ENCODE measurements at places on chromosomes 5 and 9. TPM values are rescaled to one million over a fixed set of nuclear protein-coding genes. Genes with fewer than 3 reads are reported as not detected.

GRCh38 chr5:118678746-118679145 lies 309.6 kb downstream of the DTWD2 start:
- DNase-seq, result no peak

DNA sequence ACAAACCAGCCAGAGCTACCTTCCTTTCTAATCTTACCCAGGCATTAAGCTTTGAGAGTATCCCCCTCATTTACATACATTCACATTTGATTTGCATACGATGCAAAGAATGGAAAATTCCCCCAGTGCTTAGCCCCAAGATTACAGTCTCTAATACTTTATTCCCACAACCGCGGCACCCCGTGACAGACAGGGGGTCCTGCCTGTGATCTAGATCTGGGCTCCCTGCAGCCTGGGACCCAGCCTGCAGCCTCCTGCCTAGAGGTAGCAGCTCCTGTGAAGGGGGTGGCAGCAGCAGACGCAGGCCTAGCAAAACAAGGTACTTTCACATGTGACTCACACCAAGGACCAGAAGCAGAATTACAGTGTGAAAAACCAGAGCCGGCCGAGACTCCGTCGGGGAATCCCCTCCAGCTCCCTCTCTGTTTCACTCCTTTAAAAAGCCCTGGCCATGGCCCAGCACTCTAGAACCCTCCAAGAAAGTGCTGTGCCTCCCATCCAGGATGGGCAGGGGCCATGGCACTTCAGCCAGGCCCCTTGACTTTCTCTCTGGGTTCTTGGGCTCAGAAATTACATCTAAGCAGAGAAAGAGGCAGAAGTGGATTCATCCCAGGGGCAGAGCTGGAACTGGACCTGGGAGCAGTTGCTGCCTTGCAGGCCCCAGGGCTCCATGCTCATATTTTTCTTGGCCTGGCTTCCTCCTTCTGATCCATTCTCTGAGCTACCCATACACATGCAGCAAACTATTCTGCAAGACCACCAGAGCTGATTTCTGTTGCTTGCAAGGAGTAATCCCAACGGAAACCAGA lies 14.0 kb upstream of the TCF7 start:
- no peak for DNase-seq

SLC46A2 gene
- polyA plus RNA-seq, result 0.18 TPM

FAM153A gene
- polyA plus RNA-seq, result 0.49 TPM

DNA sequence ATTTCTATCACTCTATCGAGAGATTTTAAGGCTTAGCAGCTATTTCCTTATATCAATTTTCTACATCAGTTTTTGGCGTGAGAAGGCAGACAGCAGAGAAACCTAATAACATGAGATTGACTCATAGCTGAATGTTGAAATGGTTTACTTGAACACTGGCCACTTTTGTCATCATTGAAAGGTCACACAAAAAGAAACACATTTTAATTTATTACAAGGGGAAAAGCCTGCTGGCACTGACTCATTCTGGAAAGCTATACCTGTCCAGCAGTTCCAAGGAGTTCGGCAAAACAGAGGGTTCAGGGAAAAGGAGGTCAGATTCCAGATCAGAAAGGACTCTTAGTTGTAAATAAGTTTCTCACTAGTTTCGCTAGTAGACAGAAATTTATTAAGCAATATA lies 566.4 kb downstream of the DNAH5 start:
- DNase-seq, result no peak

- no peak for DNase-seq
Measured at GRCh38 chr5:1708592-1709141, 91.0 kb downstream of the MRPL36 start.

- DNase-seq, result no peak
Measured at GRCh38 chr5:180117000-180117725, 45.6 kb upstream of the RNF130 start.

SLC25A2 gene
- not detected for polyA plus RNA-seq

- DNase-seq, result no peak
Measured at GRCh38 chr5:170159947-170160346, 54.2 kb downstream of the FOXI1 start.

DNA sequence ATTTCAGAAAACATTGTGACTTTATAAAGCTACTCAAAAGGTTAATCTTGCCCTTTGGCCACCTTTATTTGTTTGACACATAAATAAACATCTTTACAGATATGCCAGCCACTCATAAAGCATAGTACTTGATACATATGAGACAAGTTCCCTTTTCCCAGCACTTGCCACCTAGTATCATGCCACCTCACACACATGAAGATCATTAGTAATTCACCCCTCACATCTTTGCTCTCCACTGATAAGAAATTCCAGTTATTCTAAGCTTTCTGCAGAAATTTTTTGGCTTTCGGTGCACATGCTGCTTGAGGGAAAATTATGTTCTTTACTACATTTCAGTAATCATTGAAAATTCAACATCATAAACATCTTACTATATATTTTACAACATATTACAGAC lies 59.1 kb downstream of the DEPDC1B start:
- no peak for DNase-seq

DNA sequence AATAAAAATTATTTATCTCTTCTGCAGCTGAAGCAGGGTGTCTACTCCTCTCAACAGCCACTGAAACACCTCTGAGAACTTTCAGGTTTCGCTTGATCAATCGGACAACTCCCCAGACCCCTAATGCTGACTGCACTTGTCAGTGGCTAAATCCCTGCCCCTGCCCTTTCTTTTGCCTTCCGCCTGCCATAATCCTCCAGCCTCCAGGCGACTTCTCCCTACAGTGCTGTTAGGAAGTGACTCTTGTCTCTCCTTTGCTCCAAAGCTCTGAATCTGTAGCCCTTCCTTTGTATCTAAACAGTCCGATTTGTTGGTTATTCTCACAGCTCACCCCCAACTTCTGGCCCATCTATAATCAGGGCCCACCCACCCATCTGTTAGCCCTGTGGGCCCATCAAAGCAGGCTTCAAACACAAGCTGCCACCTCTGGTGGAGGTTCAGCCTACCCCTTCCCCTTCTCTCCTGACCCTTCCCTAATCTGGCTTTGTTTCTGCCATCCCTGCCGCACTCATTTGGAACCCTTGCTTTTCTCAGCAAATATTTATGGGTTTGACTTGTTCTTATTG lies 53.7 kb upstream of the IFNK start:
- DNase-seq, result no peak

GRCh38 chr9:94802793-94803192 lies 76.3 kb downstream of the AOPEP start:
- DNase-seq, result no peak

DNA sequence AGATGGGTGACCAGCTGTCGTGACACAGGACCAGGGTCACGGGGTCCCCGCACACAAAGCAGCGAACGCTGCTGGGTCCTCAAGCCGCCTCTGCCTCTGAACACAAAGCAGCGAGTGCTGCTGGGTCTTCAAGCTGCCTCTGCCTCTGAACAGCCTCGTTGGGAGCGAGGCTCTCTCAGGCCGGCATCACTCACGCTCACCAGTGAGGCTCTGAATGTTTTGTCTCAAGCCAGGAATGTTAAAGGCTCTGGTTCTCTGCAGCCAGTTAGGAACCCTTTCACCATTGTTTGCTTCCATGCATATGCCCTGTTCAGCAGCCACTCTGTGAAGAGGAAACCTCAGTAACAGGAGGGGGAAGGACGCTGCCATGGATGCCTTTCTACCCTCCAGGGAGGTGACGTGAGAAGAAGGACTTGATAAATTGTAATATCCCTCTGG lies 82.7 kb upstream of the TAF11L2 start:
- DNase-seq, result no peak

- no peak for DNase-seq
Measured at GRCh38 chr5:136149891-136150290, 17.2 kb downstream of the SMAD5 start.

SPEF2 gene
- polyA plus RNA-seq, result 6.6 TPM

PCDHAC1 gene
- 0.22 TPM for polyA plus RNA-seq
